ENCODE measurements at places on chromosomes 7 and 10.
A peak's percentile ranks its signal among the peaks of the same experiment; 100 is the strongest.

GRCh38 chr7:142375710-142376313, 118.0 kb upstream of the PRSS58 start:
- no peak for DNase-seq

- DNase-seq: no peak
These were observed 489.0 kb downstream of the GATA3 start for GRCh38 chr10:8543361-8544056.

- DNase-seq: no peak
These were observed 267.2 kb downstream of the GLRX3 start for GRCh38 chr10:130403153-130404075.

GRCh38 chr10:132702601-132703418, 83.1 kb downstream of the NKX6-2 start:
- peak; percentile 38 for DNase-seq

DNA sequence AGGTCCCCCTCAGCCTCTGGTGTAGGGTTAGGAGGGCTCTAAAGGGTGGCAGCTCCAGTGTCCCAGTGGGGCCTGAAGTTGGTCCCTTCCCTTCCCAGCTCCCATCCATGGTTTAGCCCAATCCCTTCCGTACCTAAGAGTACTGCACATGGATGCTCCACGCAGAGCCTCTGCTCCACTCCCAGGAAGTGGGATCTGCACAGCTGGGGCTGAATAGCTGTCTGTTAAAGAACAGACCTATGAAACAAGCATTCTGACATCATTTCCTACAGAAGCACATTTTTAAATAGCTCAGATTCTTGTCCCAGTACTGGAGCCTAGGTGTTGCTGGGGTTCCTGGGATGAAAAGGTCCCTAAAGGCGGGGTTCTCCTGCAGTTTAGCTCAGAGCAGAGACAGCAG, 135.9 kb downstream of the ZMYND11 start:
- DNase-seq: no peak

DNA sequence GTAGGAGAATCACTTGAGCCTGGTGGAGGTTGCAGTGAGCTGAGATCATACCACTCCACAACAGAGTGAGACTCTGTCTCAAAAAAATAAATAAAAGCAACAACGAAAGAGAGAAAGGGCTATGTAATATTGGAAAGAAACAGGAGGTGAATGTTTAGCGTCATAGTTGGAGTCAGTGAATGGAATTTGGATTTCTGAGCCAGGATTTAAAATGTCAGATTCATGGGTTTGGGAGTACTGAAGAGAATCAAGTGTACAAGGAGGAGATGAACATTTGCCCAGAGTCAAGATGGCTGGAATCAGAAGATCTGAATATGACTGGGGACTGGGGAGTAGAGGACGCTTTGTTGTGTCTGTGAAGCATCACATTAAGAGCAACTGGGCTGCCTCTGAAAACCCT, 366.4 kb downstream of the GALNT17 start:
- DNase-seq: no peak

DNA sequence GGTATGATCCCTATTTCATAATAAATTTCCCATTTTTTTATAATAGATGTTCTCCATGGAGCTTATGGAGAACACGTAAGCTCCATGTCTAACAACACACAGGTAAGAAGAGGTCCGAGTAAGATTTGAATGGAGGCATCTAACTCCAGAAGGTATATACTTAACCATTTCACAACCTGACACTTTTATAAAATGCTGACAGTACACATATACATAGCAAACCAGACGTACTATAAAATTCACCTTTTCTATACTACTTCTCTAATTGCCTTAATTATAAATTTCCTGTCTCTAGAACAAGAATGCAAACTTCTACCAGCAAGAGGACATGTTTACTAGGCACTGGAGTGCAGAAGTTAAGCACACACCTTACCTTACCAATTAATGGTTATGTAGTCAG, 151.3 kb downstream of the DGKI start:
- DNase-seq: no peak

DNA sequence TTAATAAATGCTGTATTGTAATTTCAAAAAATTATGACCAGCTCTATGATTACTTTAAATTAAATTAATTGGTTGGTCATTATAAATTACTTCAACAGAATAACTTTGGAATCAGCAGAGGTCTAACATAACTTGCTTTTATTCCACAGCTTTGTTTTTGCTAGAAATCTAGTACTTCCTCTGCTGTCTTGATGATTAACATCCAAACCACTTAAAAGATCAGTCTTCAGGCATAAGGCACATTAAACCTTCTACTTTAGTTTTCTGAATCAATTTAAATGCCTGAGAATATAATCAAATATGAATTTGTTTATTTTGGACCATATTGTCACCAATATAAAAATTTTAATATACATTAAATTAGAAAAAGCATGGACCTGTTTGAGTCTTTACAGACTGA, 465.3 kb downstream of the ARL4A start:
- DNase-seq: no peak

DNA sequence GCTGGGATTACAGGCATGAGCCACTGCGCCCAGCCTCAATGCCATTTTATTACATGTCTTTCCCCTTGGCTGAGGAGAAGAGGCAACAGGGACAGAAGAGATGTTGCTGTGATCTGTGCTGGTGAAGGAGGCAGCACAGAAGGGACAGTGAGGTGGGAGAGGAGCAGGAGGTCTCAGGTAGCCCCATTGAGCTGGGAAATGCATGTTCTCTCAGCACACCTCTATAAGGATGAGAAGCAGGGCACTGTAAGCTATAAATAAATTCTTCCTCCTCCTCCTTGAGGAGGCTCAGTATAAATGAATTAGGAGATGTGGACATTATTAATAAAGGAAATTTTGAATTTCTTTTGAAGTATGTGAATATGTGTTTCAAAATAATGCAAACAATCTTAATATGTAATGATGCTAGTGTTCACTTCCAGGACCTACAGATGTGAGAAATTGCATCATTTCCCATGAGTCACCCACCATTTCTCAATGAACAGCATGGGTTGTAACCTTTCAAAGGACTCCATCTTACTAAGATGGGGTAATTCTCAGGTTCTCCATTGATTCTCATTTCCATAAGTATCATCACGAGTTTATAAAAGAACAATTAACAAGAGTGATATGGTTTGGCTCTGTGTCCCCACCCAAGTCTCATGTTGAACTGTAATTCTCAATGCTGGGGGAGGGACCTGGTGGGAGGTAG, 88.9 kb upstream of the ODAD2 start:
- DNase-seq: no peak

GRCh38 chr10:22583683-22584082, 130.7 kb downstream of the PIP4K2A start:
- no peak for DNase-seq

DNA sequence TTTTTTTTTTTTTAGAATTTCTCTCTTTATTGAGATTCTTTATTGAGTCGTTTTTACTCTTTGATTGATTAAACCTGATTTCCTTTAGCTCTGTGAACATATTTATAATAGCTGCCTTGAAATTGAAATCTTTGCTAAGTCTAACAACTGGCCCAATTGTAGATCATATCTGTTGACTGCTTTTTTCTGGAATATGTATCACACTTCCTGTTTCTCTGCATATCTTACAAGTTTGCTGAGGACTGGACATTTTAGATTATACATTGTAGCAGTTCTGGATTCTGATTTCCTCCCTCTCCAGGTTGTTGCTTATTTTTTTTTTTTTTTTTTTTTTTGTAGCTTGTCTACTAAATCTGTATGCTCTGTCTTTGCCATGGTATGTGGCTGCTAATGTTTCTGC, 56.3 kb downstream of the PRKAR2B start:
- DNase-seq: no peak

DNA sequence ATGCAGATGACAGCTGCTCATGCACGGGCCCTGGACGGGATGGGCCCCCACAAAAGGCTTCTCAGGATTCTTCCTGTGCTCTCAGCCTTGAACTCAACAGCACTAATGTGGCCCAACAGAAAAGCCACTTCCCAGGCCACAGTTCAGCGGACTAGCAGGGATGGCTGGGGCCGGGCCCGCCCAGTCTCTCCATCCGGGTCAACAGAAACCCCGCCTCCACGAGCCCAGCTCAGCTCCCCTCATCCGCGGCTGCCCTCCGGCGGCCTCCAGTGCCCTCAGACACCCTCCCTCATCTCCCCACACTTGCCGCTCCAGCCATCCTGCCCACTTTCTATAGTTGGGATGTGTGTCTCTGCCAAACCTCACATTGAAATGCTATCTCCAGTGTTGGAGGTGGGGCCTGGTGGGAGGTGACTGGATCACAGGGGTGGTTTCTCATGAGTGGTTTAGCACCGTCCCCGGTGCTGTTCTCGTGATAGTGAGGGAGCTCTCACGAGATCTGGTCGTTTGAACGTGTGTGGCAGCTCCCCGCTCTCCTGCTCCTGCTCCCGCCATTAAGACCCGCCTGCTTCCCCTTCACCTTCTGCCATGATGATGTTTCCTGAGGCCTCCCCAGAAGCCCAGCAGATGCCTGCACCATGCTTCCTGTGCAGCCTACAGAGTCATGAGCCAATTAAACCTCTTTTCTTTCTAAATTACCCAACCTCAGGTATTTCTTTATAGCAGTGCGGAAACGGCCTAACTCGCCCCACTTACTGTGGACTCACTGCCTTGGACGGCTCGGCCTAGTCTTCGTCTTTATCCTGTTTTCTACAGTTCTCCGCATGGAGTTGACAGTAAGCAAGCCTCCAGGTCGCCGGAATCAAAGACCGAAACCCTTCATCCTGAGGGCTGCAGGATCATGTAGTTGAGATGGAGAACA, 169.9 kb upstream of the RNF32 start:
- no peak for DNase-seq

DNA sequence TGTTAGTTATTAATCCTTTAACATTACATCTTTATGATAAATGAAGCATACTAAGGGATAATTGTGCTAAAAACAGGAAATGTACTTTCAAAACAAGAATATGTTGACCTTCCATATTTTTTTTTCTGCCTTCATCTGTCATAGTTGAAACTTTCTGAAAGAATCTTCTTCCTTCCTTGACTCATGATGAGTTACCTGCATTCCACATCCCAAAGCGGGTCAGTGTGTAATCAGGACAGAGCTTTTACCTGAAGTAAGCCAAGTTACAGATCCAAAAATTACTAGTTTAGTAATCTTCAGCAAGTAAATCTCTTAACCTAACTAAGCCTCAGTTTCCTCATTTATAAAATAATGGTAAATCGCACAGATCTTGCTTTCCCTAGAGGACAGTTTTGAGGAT, 13.4 kb upstream of the ARL4A start:
- DNase-seq: no peak

DNA sequence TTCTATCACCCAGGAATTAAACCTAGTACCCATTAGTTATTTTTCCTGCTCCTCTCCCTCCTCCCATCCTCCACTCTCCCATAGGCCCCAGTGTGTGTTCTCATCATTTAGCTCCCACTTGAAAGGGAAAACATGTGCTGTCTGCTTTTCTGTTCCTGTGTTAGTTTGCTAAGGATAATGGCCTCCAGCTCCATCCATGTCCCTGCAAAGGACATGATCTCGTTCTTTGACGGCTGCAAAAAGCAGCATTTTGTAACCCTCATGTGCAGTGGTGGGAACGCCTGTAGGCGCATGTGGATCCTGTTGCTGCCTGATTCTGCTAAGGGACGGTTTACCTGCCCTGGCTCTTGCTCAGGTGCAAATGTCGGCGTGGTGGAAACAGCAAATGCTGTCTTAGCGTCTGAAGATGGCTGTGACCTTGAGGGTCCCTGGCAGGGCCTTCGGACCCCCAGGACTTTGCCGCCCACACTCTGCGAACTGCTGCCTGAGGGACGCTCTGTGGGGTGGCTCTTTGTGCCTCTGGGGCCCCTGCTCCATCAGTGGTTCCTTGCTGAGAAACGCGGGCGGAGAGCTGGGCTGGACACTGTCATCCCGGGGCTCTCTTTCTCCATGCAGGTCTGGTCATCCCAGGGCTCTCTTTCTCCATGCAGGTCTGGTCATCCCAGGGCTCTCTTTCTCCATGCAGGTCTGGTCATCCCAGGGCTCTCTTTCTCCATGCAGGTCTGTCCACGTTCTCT, 5.6 kb upstream of the MTG1 start:
- no peak for DNase-seq

- DNase-seq: no peak
These were observed 74.2 kb upstream of the CYTH3 start for GRCh38 chr7:6346581-6346980.

DNA sequence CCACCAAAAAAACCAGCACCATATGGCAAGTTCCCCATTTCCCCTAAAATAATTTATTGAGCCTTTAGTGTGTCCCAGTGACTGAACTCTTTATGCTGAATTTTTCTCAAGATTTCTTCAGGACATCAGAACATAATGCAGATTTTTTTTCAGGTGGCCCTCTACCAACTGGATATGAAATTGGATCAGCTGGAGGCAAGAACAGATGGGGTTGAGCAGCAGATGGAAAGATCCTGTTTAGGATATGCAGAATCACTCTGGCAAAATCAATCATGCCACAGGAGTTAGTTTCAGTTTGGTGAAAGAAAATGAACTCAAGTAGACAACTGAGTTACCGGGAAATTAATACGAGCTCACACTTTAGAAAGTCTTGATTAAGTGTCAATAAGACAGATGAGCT, 761.5 kb upstream of the C7orf33 start:
- DNase-seq: no peak

All from right forelimb (tissue), 1 donor.